Lower lobe of right lung (tissue), 2 donors: ENCODE measurements at places on chromosomes 7 and 10. TPM values are rescaled to one million over a fixed set of nuclear protein-coding genes. Genes with fewer than 3 reads are reported as not detected.

GCK gene
- total RNA-seq, result 0.47 TPM

SKIDA1 gene
- total RNA-seq, result 0.95 TPM

DNA sequence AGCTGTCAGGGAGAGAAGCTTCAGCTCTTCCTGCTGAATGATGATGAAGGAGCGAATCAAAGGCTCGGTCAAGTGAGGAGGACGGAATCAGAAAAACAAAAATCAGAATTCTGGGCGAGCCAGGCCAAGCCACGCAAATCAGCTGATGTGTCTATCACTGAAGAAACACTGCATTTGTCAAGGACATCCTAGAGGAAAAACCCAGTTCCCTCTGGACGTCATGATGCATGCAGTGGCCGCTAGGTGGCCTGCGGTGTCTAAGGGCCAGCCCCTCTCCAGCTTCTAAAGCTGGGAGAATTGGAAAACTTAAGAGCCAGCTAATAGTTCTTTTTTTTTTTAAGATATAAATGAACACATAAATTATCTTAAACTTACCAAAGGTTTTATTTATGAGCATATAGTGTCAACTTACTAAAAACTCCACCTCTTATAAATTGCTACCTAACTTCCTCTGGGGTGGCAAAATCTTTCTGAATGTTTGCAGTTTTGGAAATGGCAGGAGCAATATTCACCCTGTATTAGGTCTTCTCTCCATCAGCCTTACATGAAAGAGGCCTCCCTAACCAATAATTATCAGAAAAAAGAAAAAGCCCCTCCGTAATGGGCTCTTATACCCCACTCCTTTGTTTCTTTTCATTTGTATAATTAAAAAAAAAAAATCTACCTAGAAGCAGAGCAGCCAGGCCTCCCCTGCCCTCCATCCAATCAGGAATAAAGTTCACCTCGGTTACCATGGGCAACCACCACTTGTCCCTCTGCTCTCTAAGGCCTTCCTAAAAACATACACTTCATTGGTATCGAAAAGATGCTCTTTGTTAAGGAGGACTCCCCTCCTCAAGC is 186.8 kb downstream of the USP6NL start:
- peak; percentile 60 for DNase-seq

GRCh38 chr10:73590881-73591799 is at the start of gene USP54:
Gene USP54 (minus strand): TSS chr10:73591342. CDS start chr10:73575658, 15,684 bp downstream.
- DNase-seq, result no peak

CFAP46 gene
- 9.0 TPM for total RNA-seq

TMEM60 gene
- total RNA-seq, result 24.6 TPM

DNA sequence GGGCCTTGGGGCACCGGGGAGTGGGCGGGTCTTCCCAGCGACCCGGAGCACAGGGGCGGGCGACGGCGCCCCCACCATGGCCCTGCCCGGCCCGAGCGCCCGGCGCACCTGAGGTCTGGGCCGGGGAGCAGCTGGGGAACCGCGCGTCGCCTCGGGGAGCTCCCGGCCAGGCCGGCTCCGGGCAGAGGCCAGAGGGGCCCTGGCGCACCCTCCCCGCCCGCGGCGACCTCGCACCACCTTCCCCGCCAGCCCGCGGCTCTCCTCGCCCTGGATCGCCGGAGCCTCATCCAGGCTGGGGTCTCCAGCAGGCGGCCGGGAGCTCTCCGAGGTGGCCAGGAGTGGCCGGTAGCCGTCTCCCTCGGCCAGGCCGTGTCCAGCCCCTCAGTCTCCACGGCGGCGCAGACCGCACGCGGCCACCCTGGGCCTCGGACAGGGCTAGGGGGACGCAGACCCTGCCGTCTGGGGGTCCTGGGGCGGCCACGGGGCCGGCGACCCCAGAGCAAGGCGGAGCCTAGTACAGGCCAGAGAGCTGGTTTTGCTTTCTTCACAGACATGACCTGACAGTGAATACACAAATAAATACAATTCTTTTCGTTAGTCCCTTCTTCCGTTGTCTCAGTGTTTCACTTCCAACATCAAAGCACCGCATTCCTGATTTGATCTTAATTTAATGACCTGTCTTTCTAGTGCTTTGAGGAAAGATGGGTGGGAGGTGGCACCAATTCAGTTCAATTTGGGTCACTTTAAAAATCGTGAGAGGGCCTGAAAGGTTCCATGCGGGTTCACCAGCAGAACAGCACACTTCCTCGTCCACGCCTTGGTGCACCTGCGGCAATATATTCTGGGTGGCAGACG is 356.9 kb downstream of the DNAJB6 start:
- DNase-seq, result no peak

DNA sequence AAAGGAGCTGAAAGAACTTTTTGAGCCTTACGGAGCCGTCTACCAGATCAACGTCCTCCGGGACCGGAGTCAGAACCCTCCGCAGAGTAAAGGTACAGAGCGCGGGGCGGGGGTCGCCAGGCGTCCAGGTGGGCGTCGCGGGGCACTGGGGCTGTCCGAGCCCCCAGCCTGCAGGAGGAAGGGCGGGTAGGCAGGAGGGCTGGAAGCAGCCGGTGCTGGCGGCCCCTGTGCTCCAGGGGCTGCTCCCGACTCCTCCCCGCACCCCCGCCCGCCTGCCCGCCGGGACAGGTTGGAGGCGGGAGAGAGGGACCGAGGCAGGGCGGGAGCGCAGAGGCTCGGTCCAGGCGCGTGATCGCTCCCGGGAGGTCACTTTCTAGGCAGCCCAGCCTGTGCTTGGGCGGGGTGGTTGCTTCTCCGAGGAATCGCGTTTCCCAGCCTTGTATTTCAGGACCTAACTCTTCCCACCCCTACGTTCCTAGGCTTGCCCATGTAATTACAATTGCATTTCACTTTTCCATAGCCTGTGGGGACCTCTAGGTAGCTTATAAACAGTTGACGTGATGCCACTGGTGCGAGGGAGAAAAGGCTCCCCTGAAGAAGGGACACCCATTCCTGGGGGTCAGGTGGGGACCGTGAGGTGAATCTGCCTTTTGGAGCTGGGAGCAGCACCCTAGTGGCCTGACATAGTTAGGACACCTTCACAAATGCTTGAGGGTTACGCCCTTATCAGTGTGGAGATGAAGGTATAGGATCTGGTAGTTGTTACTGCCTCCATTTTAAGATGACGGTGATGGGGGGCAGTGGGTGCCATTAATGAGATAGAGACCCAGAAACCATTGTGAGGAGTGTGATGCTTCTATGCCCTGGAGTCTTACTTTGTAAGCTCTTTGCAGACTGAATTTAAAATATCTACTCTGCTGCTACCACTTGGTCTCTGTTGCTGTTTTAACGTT is 148.2 kb downstream of the CELF2 start:
- DNase-seq, result peak; percentile 63

DNA sequence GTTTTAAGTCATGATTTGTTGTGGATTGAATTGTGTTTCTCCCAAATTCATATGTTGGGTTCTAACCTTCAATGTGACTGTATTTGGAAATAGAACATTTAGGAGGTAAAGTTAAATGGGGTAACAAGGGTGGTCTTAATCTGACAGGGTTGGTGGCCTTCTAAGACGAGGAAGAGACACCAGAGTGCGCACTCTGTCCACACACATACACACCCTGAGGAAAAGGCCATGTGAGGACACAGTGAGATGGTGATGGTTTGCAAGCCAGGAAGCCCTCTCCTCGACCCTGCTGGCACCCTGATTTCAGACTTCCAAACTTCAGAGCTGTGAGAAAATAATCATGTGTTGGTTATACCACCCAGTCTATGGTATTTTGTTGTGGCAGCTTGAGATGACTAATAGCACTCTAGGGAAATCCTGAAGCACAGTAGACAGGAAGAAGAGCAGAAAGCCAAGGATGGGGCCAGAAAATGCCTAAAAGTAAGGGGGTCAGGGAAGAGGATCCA is 28.0 kb upstream of the SEM1 start:
- DNase-seq, result no peak

DNA sequence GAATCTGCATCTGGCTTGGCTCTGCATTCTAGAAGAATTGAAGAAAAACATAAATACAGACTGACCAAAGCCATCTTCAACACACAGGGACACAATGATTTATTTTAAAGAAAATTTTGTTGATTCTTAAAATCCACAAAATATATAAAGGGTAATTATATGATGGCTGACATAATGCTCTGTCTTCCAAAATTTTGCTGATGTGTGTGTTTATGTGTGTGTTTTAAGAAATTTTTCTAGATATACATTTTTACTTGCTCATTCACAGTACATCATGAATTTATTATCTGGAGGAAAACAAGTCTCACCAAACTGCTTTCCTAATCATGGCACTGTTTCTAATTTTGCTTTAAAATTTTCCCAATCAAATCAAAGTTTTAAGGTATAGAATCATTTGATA is 442.6 kb downstream of the PARD3 start:
- no peak for DNase-seq

DNA sequence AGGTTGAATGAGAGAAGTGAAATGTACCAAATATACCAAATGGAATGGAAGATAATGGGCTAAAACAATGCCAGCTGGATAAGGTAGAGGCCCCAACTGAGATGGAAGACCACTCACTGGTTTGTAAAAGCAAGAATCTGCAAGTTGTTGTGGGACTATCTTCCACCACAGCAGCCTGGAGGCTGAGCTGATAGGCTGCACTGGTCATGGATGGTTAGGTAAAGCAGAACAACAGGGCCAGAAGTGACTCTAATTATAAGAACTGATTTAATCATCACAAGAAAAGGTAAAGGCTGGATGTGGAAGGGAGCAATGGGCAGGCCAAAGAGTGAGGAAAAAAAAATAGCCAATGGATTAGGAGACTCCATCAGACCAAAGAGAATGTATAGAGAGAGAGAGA is 11.8 kb downstream of the TFEC start:
- DNase-seq, result no peak

CAV1 gene
- total RNA-seq, result 531 TPM

GDF10 gene
- total RNA-seq, result 14.5 TPM

VAX1 gene
- total RNA-seq, result not detected

PRTFDC1 gene
- 3.8 TPM for total RNA-seq

GRCh38 chr7:106038916-106039315 is 73.2 kb downstream of the SYPL1 start:
- no peak for DNase-seq

GRCh38 chr7:16531707-16532106 is 5.1 kb downstream of the LRRC72 start:
- no peak for DNase-seq

- no peak for DNase-seq
These were observed 94.6 kb downstream of the ADARB2 start for GRCh38 chr10:1642600-1643160.

ATP5MK gene
- 221 TPM for total RNA-seq

- no peak for DNase-seq
These were observed 58.9 kb downstream of the COL17A1 start for GRCh38 chr10:104026762-104027161.

GRCh38 chr7:121328508-121329190 is at the start of gene WNT16:
Gene WNT16 (plus strand): TSS chr7:121329000. CDS start chr7:121329293, 293 bp downstream.
- DNase-seq, result peak; percentile 39

TMEM176A gene
- 57.4 TPM for total RNA-seq

- no peak for DNase-seq
These were observed 94.0 kb downstream of the MBL2 start for GRCh38 chr10:52678611-52679010.

OR2A12 gene
- total RNA-seq, result not detected

FAM25G gene
- not detected for total RNA-seq

GRCh38 chr10:97532935-97533671 is 34.4 kb downstream of the UBTD1 start:
- DNase-seq, result no peak

DNA sequence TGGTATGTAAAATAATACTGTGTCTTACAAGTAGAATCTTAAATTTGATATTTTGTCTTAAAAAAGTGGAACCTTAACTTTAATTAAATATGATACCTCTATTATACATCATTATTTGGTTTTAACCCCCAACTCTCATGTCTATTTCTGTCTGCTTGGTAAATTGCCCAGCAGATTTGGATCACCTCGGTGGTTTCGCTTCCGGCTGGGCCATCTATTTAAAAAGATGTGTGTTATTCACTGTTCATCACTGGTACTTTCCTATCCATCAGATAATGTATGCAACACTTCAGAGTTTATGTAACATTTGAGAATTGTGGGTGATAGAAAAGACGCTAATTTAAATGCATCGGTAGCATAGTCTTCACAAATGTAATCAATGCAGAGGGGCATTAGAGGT is 119.7 kb downstream of the SND1 start:
- no peak for DNase-seq

CYTH3 gene
- 26.1 TPM for total RNA-seq

DNA sequence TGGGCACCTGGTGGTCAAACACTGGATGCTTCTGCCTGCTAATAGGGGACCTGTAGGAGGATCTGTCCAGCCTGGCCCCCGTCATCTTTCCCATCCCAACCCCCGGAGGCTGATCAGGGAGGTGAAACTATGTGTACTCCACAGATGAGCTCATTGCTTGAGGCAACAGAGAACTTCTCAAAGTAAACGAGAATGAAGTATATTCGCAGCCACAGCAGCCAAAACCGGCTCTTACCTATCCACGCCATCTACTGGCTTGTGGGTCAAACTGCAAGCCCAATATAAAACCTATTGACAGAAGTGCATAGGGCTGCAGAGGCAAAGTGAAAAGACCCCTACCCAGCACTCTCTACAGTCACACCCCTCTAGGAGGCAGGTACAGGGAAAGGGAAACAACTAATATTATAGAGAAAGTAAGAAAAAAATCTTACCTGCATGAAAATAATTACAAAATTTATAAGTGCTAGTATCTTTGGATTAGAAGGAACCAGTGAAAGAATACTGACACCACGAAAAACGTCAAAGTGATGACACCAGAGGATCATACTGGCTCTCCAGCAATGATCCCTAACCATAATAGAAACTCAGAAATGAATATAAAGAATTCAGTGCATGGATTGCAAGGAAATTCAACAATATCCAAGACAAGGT is 973.5 kb downstream of the ANKRD7 start:
- DNase-seq, result no peak

DNA sequence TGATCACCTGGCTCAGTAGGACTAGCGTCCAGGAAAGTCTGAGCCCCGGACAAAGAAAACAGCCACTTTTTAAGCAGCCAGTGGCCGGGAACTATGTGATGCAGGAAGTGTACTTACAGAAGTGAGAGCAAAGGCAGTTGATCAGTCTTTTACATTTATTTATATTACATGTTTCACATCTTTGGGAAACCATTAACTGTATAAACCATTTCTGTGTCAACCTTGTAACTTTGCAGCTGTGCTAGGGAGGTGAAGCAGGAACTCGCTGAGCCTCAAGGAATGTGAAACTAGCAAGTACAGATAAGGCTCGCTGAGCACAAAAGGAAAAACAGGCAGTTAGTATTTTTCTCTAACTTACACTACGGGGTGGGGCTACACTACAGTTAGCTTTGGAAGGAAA is 39.9 kb upstream of the HECW1 start:
- DNase-seq, result no peak

DNA sequence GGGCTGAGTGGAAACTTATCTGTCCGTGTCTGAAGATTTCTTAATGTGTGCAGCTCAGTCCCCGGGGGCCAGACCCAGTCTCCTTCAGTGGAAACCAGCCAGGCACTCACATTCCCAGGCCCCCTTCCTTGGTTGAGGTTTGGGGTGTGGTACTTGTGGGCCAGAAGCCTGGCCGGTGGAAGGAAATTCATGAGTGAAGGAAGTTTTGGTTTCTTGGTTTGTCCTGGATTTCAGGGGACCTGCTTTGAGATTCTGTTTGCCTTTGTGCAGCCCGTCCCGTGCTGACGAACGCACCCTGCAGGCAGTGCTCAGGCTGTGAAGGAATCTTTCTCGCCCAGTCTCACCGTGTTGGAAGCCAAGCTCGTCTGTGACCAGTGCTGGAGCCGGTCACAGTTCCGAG is 2.9 kb downstream of the INPP5A start:
- DNase-seq, result peak; percentile 43

GRCh38 chr10:32995751-32996150 is 37.7 kb upstream of the ITGB1 start:
- DNase-seq, result no peak

GRCh38 chr10:80454513-80455460 is 677 bp downstream of the TSPAN14 start:
- DNase-seq, result peak; percentile 76
